ENCODE measurements at places on chromosomes 11 and 22.

DNA sequence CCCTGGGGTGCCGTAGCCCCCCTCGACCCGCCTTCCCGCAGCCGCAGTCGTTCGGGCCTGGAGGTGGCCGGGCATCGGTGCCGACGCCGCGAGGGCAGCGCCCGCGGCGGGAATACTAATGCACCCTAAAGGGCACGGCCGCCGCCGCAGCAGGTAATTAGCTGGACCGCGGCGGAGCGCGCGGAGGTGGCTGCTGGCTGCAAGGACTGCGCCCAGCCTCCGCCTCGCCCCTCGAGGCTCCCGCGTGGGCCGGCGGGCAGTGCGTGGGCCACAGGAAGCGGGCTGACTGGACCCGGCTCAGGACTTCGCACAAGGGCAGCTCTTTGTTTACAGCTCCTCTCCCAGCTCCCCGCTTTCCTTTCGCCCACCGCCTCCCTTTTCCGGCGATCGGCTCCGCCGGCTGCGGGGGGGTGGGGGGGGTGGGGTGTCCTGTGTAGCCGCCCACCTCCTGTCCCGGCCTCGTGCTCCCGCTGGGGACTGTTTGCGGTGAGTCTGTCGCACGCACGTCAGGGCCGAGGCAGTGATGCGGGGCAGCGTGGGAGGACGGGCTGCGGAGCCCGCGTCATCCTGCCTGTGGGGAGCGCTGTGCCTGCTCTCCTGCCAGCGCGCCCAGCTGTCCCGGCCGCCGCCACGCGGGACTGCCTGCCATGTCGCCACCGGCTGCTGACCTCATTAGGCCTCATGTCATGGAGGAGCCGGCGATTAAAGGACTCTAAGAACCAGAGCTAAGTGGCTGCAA, 53.2 kb downstream of the GRIK4 start:
- no peak for DNase-seq

DNA sequence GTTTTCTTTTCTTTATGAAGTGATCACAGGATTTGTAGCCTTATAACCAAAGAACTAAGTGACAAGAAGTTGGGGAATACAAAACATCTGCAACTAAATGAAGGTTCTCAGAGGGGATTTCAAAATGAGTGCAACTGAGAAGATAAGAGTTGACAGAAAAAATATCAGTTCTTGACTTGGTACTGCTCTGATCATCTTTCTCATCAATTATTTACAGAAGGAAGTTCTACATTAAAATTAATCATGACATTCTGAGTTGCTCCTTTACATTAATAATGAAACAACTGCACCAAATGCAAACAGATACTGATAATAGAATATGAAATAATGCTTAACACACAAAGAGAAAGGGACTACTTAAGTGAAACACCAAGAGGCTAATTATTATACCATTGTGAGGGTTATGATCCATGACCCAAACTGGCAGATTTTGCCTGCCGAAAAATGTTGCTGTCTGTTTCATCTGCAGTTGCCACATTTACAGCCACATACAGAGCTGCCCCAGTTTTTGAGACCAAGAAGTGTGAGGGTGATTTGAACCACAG, 561.9 kb upstream of the ANO5 start:
- DNase-seq: no peak

DNA sequence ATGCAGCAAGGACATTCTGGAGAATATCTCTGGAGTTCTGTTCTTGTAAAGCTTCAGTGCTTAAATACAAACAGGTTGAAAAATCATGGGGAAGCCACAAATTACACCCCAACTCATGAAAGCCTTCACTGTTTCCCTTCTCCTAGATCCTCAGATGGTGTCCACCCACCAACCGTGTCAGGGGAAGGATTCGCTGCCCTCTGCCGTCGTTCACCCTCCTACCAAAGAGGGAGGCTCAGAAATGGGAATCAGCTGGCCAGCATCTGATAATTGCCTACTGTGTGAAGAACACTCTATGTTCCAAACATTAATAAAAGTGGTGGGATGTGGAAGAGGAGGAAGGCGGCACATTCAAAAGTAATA, 7.4 kb upstream of the HEPACAM start:
- DNase-seq: no peak

DNA sequence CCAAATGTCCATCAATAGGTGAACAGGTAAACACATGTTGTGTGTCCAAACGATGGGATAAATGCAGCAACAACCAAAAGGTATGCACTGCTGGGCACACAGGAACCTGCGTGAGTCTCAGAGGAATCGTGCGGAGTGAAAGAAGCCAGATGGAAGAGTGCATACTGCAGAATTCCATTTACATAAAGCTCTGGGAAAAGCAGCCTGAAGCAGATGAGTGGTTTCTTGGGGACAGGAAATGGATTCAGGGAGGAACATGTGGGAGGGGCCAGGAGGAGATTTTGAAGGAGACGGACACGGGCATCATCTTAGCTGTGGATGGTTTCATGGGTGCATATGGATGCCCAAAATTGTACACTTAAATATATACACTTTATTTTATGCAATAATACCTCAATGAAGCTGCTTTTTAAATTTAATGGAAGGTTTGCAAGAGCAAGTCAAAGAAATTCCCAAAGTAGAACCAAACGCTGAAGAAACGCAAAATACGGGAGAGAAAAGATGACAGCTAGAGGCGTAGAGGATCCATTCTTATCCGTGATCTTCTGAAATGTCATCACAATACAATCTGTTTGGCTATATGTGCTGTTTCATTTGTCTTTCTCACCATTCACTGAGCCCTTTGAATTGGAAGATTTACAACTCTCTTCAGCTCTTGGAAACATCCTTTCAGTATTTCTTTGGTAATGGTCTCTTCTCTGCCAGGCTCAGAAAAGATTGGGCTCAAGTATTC, 24.5 kb downstream of the ST14 start:
- no peak for DNase-seq

- DNase-seq: peak; percentile 76
These were observed 328.1 kb upstream of the MPPED2 start for GRCh38 chr11:30914143-30914762.

GRCh38 chr22:23915290-23915689, 21.1 kb downstream of the MIF start:
- DNase-seq: no peak

DNA sequence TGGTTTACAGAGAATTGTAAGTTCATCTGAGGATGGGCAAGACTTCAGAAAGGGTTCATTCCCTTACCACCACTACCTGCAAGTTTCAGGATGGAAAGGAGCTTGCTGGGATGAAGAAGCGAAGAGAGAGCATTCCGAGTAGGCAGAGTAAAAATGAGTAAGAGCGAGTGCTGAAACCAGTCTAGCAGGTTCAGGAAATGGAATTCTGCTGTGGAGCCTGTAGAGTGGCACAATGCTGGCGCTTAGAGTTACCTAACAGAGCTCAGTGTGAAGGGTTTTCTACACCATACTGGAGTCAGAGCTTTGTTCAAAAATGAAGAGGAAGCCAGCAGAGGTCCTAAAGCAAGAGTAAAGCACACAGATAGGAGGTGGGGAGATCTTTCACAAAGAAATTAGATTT, 179.2 kb upstream of the ZC3H12C start:
- no peak for DNase-seq

- no peak for DNase-seq
These were observed 97.9 kb upstream of the TENM4 start for GRCh38 chr11:79538775-79539174.

- DNase-seq: no peak
These were observed 32.2 kb downstream of the CDKN1C start for GRCh38 chr11:2853401-2853800.

GRCh38 chr11:130094614-130095013, 24.9 kb downstream of the APLP2 start:
- no peak for DNase-seq

DNA sequence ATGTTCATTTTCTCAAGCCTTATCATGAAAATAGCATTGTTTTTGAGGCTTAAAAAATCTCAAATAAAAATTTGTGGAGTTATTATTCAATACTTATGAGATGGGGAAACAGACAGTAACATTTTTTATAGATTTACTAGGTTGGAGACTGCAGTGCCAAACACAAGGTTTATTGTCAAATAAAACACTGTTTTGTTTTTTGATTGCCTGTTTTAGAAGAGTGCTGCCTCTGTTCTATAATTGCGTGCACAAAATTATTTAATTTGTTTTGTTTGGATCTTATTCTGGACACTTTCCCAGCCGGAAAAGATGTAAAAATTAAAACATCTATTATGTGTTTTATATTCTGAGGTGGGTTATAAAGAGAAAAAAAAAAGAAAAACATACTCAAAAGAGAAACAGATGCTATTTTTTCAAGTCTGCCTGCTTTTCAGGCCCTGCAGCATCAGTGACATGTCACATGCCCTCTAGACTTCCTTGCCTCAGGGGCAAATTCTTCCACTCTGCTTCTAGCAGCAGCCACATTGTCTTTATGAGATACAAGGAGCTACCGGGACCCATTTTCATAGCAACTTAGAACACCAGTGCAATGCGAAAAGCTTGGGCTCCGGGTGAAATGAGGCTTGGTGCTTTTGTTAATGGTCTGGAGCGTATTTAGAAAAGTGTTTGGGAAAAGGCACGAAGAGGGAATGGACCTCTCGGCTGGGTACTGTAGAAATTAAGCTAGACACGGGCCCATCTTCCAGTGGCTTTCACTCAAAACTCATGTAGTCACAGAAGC, 77.5 kb downstream of the EFCAB6 start:
- DNase-seq: no peak

DNA sequence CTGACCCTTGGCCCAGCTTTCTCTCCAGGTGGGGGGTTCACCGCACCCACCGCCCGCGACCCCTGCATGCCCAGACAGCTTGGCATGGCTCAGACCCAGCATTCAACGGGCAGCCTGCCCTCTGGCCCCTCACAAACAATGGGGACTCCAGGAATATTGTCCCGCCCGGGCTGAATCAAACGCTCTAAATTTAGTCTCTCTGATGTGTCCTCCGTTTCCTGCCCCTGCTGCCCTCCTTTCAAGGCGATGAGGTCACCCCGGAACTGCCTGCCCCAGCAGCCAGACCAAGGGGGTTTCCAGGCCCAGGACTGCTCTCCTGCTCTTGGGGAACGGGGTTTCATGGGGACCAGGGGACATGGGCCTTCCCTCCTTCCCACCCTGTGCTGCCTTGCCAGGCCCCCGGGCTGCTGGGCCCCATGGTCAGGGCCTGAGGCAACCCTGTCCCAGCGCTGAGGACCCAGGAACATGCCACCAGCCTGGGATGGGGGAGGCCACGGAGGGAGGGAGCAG, 10.1 kb upstream of the PDGFB start:
- DNase-seq: no peak

- no peak for DNase-seq
These were observed 841 bp downstream of the B3GNT6 start for GRCh38 chr11:77035039-77035438.

GRCh38 chr11:12185106-12185690, 74.8 kb downstream of the MICAL2 start:
- DNase-seq: no peak

GRCh38 chr11:101797335-101797734, 117.5 kb upstream of the CEP126 start:
- DNase-seq: no peak

- no peak for DNase-seq
These were observed 663 bp downstream of the MYH9 start for GRCh38 chr22:36386900-36387708.

DNA sequence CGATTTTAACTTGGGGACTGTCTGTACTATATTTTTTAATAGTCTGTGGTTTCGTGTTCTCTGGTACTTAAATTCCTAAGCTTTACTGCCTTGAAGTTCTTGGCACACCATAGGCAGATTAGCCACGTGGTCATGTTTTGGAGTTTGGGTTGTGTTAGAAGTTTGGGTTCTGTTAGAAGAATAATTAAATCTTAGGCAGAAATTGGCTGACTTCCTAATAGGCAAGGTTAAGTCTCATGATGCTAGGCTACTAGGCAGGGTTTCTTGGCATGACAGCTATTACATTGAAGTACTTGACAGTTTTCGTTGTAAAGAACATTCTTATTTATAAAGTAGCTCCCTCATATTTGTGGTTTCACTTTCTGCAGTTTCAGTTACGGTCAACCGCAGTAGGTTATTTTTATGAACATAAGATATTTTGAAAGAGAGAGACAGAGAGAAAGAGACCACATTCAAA, 30.0 kb upstream of the MMP7 start:
- DNase-seq: no peak

- no peak for DNase-seq
These were observed 39.7 kb upstream of the SUSD2 start for GRCh38 chr22:24141586-24141985.

- no peak for DNase-seq
These were observed 24.5 kb downstream of the MICAL3 start for GRCh38 chr22:17999851-18000250.

DNA sequence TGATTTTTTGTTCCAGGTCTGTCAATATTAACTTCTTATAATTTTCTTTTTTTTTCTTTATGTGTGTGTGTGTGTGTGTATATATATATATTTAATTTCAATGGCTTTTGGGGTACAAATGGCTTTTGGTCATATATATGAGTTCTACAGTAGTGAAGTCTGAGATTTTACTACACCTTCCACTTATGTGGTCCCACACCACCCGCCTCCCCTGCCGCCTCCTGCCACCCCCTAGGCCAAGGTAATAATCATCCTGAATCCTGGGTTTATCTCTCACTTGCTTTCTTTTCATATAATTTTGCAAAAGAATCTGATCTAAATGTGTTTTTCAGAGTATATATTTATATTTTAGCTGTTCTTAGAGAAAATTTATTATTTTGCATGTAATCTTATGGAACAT, 11.1 kb downstream of the NEAT1 start:
- DNase-seq: no peak

- peak; percentile 24 for DNase-seq
These were observed 51.0 kb downstream of the NF2 start for GRCh38 chr22:29654420-29654819.

GRCh38 chr11:31477528-31478222, 31.7 kb downstream of the IMMP1L start:
- DNase-seq: peak; percentile 25

DNA sequence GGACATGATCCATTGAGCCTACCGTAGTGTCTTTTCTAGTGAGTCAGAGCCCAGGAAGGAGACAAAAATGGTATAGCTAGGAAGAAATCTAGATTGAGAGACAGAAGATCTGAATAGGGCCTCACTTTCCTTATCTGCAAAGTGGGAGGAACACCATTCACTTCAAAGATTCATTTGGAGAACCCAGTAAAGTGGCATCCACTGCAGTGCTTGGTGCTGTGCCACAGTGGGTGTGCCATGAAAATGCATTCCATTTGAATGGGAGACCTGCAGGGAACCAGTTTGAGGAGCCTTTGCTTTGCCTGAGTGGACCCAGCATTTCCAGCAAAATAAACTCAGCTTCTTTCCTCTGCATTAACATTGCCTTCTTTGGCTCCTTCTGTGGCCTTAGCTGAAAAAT, 470.5 kb upstream of the CADM1 start:
- DNase-seq: no peak

- no peak for DNase-seq
These were observed 57.8 kb downstream of the ARHGAP20 start for GRCh38 chr11:110654456-110654855.

GRCh38 chr11:62504158-62504973, 42.2 kb downstream of the AHNAK start:
- DNase-seq: no peak

- no peak for DNase-seq
These were observed 42.5 kb downstream of the CLPB start for GRCh38 chr11:72391638-72392423.

DNA sequence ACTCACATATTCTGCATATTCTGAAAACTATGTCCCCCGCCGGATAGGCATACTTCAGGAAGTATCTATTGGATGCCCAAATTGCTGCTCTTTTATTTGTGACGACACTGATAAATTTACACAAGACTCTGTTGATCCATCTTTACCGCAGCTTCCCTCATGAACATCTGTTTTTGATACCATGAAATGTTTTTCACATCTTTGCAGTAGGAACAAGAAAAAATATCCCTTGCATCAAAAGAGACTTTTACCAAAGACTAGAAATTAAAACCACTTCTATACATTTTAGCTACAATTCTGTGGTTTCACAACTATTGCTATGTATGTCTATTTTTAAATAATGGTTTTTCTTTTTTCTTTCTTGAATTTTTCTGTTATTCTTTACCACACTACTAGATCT, 15.3 kb downstream of the POU2AF2 start:
- DNase-seq: no peak

Measured in HAP-1 (cell line).